ENCODE measurements at places on chromosomes 6 and 20.

DNA sequence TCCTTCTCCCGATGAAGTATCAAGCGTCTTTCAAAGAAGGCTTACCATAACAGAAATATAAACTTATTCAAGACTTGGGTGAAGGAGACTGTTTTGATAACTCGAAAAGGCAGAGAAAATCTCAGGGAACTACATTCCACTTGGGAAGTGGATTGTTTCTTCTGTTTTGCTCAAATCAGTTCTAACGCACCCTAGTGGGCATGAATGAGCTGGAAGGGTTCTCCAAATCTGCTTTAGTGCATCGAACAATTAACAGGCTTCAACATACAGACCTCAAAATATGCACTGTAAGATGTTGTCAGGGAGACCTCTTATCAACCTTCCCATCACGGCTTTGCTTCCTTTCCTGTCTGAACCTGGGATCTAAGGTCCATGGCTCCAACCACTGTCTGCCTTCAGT is 392.5 kb downstream of the CD83 start:
- no peak for DNase-seq

- DNase-seq, result no peak
Measured at GRCh38 chr6:113496166-113496565, 361.0 kb upstream of the MARCKS start.

DNA sequence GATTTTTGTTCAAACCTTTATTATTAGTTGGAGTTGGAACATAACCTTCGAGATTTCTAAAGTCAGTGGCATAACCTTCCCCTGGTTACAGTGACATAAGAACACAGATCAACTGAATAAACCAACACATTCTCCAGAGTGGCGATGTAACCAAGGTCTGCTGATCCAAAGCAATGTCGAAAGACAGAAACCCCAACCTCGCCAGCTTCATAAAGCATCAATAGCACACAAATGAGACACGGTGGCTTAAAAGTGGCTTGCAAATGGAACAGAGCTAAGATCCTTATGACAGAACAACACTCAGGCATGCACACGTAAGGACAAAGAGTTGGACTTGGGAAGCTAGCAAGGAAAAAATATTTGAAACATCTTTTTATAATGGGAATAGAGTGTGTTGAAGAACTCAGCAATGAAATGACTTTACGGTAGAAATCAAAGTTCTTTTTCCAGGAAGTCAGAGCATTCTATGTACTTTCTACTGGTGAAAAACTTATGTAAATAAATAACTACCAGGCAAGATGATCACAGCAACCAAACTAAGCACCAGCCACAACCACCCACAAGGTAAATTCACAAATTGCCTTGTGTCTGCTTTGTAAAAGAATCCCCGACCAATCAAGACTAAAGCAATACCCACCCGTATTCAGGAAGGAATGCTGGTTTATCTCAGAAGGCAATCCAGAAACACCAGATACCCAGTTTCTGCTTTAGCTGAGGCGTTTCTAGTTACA is 61.0 kb upstream of the NHSL1 start:
- no peak for DNase-seq

- DNase-seq, result no peak
Measured at GRCh38 chr6:144497650-144498049, 212.5 kb downstream of the UTRN start.

- DNase-seq, result peak; percentile 30
Measured at GRCh38 chr20:60589623-60590022, 631.4 kb downstream of the CDH26 start.

DNA sequence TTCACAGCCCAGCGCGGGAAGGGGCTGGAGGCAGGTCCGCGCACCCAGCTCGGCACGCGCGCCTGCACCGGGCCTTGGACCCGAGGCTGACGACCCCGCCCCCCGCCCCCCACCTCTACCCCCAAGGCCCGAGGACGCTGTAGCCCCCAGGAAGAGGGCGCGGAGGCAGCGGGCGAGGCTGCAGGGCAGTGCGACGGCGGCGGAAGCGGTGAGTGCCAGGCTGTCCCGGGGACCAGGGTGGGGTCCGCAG is 1.2 kb downstream of the LIME1 start:
- no peak for DNase-seq

DNA sequence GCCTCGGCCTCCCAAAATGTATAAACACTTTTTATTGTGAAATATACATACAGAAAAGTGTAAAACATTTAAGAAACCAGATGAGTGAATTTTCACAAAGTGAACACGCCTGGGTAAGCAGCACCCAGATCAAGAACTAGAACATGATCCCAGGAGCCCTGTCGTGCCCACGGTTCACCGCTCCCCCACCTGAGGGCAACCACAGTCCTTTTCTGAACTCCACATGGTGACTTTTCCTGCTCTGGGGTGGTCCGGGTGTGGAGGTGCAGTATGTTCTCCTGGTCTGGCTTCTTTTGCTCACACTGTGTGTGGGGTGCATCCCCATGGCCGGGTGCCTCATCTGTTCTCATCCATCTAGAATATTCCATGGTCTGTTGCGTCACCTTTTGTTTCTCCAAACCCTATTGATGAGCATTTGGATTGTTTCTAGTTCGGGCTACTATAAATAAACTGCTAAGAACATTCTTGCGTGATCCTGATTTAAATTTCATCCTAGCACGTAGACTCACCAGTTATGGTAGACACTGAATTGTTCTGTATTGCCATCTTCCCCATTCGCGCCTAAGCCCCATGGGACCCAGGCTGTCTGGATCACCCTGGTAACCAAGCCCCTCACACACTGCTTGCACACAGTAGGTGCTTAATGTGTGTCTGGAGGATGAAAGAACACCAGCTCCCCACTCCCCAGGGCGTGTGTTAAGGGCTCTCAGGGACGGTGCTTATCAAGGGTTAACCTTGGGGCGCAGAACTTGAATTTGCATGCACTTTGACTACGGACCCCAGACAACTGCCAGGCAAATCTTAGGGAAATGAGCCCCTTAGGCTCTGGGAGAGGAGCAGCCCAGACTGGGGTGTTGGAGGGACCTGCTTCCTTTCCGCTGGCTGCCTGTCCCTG is 56.2 kb downstream of the CTCFL start:
- DNase-seq, result no peak

All from T-helper 2 cell (primary cell).